ENCODE measurements at places on chromosomes 12 and 14. TPM values are rescaled to one million over a fixed set of nuclear protein-coding genes. Genes with fewer than 3 reads are reported as not detected.

GRCh38 chr12:131894981-131895639 is 688 bp downstream of the ULK1 start:
- H3K27me3 ChIP-seq: no peaks in the 10 kb centered on the region
- no peaks in the 10 kb centered on the region for H3K36me3 ChIP-seq
- peak overlapping the region; percentile 52 for H3K4me3 ChIP-seq
- peak; percentile 31 for DNase-seq
- peak overlapping the region; percentile 9 for H3K27ac ChIP-seq
- H3K4me1 ChIP-seq: peaks cover 21% of the 10 kb centered on the region

DNA sequence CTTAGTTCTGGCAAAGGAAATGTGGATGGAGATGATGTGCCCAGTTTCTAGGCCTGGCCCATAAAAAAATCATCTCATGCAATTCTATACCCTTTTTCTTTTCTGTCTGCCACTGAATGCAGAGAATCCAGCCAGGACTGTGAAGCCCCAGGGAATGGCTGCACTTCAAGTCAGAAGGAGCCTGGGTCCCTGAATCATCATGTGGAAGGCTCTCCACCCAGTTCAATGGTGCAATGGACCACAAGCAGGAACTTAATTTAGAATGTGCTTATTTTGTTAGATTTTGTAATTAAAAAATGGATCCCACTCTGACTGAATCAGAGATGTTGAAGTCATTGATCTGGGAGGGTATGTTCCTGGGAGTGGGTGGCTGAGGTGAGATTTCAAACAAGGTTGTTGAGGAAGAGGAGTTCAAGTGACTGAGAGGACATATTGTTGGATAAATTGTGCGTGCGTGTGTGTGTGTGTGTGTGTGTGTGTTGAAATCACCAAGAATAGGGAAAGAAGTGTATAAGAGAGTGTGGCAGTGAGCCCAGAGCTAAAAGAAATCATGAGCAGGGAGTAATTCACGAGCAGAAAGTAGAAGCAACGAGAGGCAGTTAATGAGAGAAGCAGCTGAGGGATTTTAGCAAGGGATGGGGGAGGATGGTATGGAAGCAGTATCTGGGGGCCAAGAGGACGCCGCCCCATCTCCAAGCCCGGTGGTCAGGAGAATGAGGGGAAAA is 125.4 kb downstream of the TMX1 start:
- H3K36me3 ChIP-seq: no peaks in the 10 kb centered on the region
- H3K27me3 ChIP-seq: peaks cover 2% of the 10 kb centered on the region
- DNase-seq: no peak
- no peaks in the 10 kb centered on the region for H3K4me1 ChIP-seq

Gene MBIP
- total RNA-seq: 40.1 TPM

DNA sequence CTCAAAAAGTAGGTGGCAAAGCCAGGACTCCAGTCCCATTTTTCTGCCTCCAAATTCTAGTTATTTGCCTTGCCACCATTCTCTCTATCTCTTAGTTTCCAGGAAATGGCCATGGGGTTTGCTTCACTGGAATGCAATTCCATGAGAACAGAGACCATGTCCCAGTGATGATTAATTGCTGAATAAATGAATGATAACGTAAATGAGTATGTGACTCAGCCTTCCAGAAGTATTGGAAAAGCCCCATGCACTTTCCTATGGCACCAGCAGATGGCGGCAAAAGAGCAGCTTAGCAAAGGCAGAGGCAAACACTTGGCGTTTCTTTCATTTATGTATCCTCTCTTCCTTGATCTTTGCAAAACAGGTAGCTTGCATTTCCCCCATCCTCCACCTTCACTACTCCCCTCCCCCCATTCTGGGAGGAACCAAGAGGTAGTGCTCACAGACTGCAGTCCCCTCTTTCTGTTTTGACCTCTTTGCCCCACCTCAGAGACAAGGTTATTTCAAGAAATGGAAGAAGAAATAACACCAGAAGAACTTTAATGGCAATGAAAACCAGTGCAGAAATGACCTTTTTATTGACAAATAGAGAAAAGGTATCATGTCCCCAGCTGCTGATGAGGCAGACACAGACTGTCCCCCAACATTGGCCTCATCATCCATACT is 21.3 kb downstream of the TBX3 start:
- H3K4me1 ChIP-seq: no peaks in the 10 kb centered on the region
- peak; percentile 30 for DNase-seq
- no peak overlapping the region for H3K27ac ChIP-seq
- H3K36me3 ChIP-seq: no peaks in the 10 kb centered on the region
- H3K4me3 ChIP-seq: no peak overlapping the region

DNA sequence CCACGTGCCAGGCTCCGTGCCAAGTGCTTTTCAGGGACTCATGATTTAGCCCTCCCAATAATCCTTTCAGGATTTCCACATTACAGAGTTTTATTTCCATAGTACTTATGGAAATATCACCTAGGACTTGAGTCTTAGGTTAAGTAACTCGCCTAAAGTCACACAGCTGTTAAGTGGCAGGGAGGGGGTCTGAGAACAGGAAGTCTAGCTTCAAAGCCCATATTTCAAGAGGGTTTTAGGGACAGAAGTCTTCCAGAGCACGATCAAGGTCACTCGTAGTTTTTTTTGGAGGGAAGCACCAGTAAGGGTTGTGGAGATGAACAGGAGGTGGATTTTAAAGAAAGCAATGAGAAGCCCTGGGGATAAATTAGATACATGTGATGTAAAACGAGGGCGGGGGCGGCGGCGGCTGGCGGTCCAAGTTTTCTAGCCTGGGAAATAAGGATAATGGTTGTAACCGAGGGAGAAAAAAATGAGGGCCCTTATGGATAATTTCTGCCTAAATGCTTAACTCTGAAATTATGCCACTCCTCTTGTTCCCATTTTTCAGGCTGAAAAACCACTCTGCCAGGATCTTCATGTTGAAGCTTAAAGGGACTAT is 192.6 kb upstream of the FOXN3 start:
- DNase-seq: no peak
- H3K36me3 ChIP-seq: no peaks in the 10 kb centered on the region
- no peak overlapping the region for H3K4me3 ChIP-seq
- H3K27me3 ChIP-seq: no peaks in the 10 kb centered on the region

- peak overlapping the region; percentile 25 for H3K4me3 ChIP-seq
- no peaks in the 10 kb centered on the region for H3K27me3 ChIP-seq
- DNase-seq: no peak
These were observed 2.5 kb upstream of the SELPLG start for GRCh38 chr12:108635997-108636808.

DNA sequence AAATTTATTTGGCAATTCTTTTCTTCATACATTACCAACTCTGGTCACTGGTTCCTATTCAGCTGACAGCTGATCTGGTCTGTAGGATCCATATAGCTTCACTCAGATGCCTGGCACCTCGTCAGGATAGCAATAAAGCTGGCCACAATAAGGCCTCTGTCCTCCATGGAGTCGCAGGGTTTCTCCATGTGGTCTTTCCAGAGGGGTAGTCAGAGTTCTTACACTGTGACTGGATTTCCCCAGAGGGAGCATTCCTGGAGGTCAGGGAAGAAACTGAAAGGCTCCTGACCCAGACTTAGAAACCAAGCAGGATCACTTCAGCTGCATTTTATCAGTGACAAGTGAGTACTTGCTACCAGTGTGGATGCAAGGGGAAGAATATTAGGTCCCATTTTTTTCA is 34.9 kb upstream of the SIX1 start:
- no peaks in the 10 kb centered on the region for H3K27me3 ChIP-seq

- H3K36me3 ChIP-seq: no peaks in the 10 kb centered on the region
- H3K27ac ChIP-seq: no peak overlapping the region
- H3K4me1 ChIP-seq: peaks cover 12% of the 10 kb centered on the region
- peaks cover 8% of the 10 kb centered on the region for H3K27me3 ChIP-seq
These were observed 55.6 kb downstream of the HMGA2 start for GRCh38 chr12:65879878-65880277.

Gene CAPZA3
- total RNA-seq: not detected

GRCh38 chr14:20624495-20625070 is 16.9 kb downstream of the OR6S1 start:
- peak overlapping the region; percentile 3 for H3K4me3 ChIP-seq
- peaks cover 4% of the 10 kb centered on the region for H3K27me3 ChIP-seq
- no peak overlapping the region for H3K27ac ChIP-seq
- peaks cover 43% of the 10 kb centered on the region for H3K4me1 ChIP-seq
- no peak for DNase-seq

DNA sequence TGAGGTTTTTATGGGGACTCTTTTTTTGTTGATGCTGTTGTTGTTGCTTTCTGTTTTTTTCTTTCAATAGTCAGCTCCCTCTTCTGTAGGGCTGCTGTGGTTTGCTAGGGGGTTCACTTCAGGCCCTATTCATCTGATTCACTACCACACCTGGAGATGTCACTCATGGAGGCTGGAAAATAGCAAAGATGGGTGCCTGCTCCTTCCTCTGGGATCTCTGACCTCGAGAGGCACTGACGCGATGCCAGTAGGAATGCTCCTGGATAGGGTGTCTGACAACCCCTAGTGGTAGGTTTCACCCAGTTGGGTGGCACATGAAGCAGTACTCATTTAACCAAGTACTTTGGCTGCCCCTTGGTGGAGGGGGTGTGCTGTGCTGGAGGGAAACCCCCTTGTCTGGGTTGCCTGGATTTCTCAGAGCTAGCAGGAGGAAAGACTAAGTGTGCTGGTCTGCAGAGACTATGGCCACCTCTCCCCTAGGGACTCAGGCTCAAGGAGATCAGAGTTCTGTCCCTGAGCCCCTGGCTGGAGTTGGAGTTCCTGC is 745.5 kb downstream of the TMTC2 start:
- H3K27ac ChIP-seq: no peak overlapping the region
- no peaks in the 10 kb centered on the region for H3K36me3 ChIP-seq
- no peak for DNase-seq
- H3K27me3 ChIP-seq: no peaks in the 10 kb centered on the region

Gene PLA2G1B
- total RNA-seq: 0.52 TPM

DNA sequence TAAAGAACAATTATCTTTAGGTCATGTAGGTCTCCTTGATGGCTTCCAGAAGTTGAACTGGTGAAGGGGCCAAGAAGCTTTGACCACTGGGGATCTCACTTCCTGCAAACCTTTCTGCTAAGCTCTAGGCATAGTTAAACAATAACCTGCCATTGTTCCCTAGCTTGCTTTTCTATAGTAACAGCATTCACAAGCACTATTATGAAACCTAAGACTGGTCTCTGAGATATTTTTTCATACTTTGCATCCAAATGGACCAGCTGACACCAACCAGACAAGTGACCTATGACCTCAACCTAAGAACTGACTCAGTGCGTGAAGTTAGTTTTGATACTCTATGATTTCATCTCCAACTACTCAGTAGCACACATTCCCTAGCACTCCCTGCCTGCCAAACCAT is 129.1 kb downstream of the PTPRB start:
- no peaks in the 10 kb centered on the region for H3K36me3 ChIP-seq
- H3K4me1 ChIP-seq: no peaks in the 10 kb centered on the region
- H3K4me3 ChIP-seq: no peak overlapping the region
- DNase-seq: no peak
- no peak overlapping the region for H3K27ac ChIP-seq

DNA sequence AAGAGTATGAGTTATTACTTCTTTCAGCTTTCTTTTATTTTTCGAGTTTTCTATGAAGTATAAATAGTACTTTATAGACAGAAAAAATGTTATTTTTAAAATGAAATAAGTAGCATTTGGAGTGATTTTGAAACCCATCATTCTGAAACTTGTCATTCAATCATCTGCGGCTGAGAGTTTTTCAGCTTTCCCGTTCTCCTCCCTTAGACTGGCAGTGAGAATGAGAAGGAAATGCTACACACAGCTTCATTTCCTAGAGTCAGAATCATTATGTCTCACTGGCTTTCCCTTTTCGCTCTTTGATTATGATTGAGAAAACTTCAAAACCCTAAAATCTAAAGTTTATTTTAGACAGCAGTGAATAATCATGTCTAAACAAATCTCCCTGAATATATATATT is 33.7 kb upstream of the GNPNAT1 start:
- H3K27ac ChIP-seq: no peak overlapping the region
- no peaks in the 10 kb centered on the region for H3K36me3 ChIP-seq
- DNase-seq: no peak
- no peaks in the 10 kb centered on the region for H3K27me3 ChIP-seq

GRCh38 chr14:92928258-92928629 is 5.3 kb downstream of the CHGA start:
- H3K36me3 ChIP-seq: no peaks in the 10 kb centered on the region
- H3K4me1 ChIP-seq: no peaks in the 10 kb centered on the region
- no peak overlapping the region for H3K27ac ChIP-seq
- no peak overlapping the region for H3K4me3 ChIP-seq

Gene SERPINA10
- not detected for total RNA-seq

Gene DBX2
- total RNA-seq: not detected

Gene HOXC10
- not detected for total RNA-seq

DNA sequence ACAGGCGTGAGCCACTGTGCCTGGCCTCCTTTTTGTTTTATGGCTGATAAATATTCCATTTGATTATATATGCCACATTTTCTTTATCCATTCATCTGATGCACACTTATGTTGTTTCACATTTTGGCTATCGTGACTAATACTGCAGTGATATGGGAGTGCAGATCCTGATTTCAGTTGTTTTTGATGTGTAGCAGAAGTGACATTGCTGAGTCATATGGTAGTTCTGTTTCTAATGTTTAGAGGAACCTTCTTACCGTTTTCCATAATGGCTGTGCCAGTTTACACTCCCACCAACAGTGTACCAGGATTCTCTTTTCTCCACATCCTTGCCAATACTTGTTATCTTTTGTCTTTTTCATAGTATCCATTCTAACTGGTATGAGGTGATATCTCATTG is 235.9 kb downstream of the ERC1 start:
- no peaks in the 10 kb centered on the region for H3K4me1 ChIP-seq
- H3K4me3 ChIP-seq: no peak overlapping the region
- H3K36me3 ChIP-seq: no peaks in the 10 kb centered on the region
- no peak overlapping the region for H3K27ac ChIP-seq
- no peak for DNase-seq

Gene FGD6
- total RNA-seq: 1.5 TPM

Gene GLIPR1L1
- not detected for total RNA-seq

Gene DDX54
- total RNA-seq: 97.1 TPM

Gene GPR68
- total RNA-seq: 24.0 TPM

DNA sequence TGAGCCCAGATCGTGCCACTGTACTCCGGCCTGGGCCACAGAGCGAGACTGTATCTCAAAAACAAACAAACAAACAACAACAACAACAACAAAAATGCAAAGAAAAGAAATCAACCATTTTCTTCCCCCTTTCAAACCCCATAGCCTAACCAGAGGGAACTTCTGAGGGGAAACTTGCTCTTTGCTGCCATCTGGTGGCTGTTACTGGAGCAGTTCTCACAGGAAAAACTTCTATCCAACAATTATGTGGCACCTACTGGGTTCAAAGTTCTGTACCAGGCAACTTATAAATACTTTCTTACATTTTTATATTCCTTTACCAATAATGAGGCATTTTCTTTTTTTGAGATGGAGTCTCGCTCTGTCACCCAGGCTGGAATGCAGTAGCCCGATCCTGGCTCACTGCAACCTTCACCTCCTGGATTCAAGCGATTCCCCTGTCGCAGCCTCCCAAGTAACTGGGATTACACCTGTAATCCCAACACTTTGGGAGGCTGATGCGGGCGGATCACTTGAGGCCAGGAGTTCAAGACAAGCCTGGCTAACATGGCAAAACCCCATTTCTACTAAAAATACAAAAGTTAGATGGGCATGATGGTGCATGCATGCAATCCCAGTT is 50.9 kb upstream of the BICDL1 start:
- no peak overlapping the region for H3K27ac ChIP-seq
- H3K4me3 ChIP-seq: no peak overlapping the region
- no peaks in the 10 kb centered on the region for H3K27me3 ChIP-seq

- H3K4me3 ChIP-seq: no peak overlapping the region
- DNase-seq: no peak
- no peaks in the 10 kb centered on the region for H3K27me3 ChIP-seq
- no peak overlapping the region for H3K27ac ChIP-seq
- H3K4me1 ChIP-seq: no peaks in the 10 kb centered on the region
- H3K36me3 ChIP-seq: peaks cover 4% of the 10 kb centered on the region
These were observed 3.7 kb upstream of the TAS2R19 start for GRCh38 chr12:11026118-11026517.

Data from natural killer cell (primary cell).